Kidney glomerular epithelial cell (primary cell): ENCODE measurements at places on chromosomes 5 and 9.

- peak; percentile 62 for DNase-seq
Measured at GRCh38 chr5:126003309-126003708, 419.9 kb upstream of the GRAMD2B start.

- DNase-seq: no peak
Measured at GRCh38 chr5:6565492-6565891, 67.4 kb downstream of the NSUN2 start.

DNA sequence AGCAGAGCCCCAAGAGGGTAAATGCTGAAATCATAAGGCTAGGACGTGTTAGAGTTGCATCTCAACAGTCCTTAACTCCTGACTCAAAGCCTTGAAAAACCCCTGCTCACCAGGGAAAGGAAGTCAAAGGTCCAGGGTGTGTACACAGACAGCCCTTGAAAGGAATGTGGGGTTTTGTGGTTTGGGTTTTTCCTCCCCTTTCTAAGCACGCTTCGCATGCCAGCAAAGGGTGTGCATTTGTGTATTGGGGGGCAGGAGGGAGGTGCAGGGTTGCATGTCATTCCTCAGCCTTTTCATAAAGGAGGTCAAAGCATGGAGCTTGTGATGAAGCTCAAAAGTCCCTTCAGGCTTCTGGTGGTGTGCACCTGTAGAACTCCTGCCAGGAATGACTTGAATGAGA is 17.3 kb upstream of the XPA start:
- DNase-seq: peak; percentile 56

DNA sequence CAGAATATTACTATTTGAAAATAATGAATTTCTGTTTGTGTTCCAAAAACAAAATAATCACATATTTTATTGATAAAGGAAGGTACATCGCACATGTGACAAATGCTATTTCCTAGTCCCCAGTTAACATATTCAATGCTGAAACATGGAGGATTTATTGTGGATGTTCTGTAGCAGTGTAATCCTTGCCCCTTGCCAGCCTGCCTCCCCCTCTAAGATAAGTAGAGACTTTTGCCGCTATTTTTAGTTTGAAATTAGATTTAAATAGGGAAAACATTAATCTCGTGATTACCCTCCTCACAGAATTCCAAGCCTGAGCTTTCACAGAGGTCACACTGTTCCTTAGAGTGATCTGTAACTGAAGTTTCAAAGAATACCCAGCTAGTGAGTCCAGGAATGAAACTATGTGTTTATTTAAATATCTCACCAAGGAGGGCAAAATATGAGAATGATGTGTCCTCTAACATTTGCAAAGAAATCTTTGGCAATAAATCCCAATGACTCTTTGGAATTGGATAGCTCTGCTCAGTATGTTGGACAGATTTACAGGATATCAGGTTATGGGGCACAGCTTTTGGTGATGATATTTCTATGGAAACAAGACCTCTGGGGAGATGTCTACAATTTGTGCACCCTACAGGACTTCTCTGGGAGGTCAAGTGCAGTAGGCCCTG is 17.3 kb downstream of the CTXN3 start:
- DNase-seq: no peak

DNA sequence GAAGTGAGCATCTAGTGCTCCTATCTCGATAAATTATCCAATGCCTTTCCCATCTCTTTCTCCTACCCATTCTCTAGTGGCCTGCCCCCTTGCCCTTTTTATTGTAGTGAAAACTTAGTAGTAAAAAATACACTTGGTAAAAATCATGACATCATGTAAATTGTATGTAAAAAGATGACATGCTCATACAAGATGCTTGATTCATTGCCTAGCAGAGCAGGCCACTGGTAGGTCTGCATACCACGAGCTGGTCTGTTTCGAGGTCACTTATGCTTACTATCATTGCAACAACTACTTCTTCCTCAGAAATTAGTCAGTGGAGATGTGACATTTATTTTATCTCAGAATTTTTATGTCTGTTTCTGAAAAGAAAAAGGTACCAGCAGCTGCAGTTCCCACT is 177.3 kb downstream of the C9orf152 start:
- DNase-seq: no peak

DNA sequence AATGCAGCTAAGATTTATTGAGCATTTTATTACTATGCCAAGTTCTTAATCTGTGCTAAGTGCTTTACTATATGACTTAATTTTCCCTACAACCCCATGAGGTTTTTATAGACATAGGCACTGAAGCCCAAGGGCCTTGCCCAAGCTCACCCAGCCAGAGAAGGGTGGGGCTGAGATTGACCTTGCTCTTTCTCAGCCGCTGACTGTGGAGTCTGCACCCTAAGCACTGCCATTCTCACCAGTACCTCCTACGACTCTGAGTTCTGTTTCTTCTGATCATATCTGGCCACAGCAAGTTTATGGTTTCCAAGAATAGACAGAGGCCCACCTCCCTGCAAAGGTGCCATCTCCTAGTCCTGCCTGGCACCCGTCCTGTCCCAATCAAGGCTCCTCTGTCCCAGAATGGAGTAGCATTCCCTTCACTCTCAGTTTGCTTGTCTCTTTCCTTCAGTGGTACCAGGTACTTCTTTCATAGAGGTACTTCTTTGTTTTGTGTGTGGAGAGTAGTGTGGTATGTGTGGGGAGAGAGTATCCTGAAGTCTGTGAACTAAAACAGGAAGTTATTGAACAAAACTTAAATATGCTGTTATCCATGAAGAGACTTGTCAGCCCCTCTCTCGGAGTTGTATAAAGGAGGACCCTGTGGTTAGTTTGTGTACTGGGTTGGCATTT is 42.6 kb downstream of the CSF1R start:
- DNase-seq: no peak

GRCh38 chr5:168292786-168293696 is 1.6 kb downstream of the WWC1 start:
- no peak for DNase-seq

DNA sequence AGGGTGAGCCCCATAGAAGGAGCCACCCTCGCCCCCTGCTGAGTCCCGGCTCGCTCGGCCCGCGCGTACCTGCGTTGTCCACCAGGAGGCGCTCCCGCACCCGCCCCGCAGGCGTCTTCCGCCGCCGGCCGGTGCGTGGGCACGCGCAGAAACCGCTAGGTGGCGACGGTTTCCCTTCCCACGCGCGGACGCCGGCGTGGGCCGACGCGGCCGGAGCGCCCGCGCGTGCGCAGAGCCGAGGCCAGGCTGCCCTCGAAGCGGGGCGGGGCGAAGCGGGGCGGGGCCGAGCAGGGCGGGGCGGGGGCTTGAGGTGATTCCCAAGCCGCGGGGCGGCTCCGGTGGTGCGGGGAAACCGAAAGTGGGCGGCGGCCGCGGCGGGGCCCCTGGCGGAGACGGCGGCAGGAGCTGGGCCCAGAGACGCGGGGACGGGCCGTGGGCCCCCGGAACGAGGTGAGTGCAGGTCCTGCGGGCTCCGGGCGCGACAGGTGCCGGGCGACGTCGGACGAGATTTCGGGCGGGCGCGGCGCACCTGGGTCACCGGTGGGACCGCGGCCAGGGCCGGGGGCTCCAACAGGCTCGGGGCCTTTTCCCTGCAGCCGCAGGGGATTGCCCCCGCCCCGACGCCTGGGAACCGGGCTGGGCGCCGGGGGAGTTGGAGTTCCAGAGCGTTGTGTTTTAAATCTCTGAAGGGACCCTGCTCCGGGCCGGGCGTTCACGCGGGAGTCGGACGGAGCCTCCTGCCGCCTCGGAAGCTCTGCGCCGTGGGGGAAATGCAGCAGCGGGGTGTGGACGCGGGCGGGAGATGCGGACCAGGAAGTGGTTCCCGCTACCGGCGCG is at the start of gene TDRD7:
TDRD7 (plus strand) TSS at position 308 of the 837 bp plus-strand sequence. CDS start 16,370 bp downstream, outside the sequence.
- DNase-seq: peak; percentile 43
